Fibroblast of the conjunctiva (primary cell): ENCODE measurements at places on chromosomes 5 and 9.

- DNase-seq, result no peak
These were observed 43.8 kb upstream of the SUSD1 start for GRCh38 chr9:112218908-112219307.

DNA sequence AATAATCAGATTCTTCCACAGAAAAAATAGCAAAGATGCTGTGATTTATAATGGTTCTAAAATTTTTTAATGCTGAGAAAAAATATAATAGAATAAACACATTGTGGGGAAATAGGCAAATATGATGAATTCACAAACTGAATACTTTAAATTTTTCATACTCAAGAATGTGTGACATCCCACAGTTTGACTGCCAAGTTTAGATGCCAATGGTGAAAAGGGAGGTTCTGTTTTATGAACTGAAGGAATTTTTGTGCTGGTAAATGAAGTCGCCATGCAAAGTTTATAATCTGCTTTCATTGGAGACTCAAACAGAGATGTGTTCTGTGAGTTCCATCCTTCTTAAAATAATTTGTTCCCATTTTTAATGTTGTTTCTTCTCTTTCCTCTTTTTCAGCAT is 367.5 kb upstream of the ADAMTS16 start:
- DNase-seq, result no peak

DNA sequence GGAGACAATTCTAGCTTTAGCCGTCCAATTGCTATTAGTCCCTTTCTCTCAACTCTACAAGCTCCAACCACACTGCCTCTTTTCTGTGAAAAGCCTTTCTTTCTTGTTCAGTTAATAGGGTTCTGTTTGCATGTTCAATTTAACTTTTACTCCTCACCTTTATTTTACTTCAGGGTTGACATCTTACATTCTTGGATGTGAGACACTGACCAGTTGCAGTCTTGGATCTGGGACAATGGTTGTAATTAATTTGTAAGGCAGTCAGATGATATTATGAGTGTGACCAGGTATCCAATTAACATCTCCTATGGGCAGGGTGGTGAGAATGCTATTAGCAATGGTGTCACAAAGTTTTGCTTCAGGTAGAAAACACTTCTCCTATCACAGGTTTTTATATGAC is 774.5 kb downstream of the TLR4 start:
- DNase-seq, result no peak

DNA sequence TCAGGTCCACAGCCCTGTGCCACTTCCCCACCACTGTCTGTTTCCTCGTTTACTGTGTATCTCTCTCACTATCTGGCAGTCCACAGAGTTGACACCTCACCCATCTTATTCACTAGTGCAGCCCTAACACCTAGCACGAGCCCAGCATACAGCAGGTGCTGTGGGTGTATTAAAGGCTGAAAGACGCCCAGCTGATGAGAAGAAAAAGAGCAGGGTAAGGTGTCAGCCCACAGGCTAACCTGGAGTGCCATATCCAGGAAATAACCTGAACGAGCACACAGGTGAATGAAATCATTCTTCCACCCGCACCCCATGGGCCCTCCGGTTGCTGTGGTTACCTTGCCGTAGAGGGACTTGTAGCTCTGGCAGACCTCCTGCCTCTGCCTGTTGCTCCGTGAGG is 18.6 kb downstream of the ANXA6 start:
- DNase-seq, result no peak

DNA sequence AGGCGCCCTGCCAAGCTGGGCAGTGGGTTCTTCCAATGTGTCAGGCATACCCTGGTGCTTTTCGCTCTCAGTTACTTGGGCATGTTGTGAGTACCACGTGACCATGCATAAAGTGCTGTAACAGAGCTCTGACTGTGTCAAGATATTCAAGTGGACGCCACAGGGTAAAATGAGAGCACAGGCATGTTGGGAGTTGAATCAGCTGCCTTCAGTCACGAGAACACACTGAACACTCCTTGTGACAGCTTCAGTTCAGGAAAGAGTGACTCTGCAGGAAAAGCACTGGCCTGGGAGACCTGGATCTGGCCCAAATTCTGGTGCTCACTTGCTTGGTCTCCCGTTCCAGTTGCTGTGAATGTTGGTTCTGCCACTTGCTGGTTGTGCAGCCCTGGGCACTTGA is 5.1 kb downstream of the MLANA start:
- no peak for DNase-seq

- no peak for DNase-seq
These were observed 5.8 kb upstream of the NDST1 start for GRCh38 chr5:150502106-150502505.

GRCh38 chr5:90142541-90142940 is 267.0 kb downstream of the CETN3 start:
- DNase-seq, result no peak

DNA sequence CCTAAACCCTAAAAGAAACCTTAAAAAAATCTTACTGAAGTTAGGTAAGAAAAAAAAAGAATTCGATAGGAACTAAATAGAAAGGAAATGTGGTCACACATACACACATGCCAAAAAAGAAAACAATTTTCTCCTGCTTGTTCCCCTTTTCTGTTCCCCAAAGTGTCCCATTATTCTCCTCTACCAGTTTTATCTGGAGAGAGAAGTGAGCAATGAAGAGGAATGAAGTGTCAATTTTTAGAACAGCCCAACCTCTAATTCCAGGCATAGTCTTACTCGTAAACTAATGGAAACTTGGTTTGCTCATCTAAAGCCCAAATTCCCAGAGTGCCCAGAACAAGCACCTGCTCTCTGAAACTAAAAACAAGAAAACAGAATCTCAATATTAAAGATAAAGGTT is 26.1 kb downstream of the AP3B1 start:
- DNase-seq, result no peak

- DNase-seq, result no peak
These were observed 46.0 kb downstream of the CNOT6 start for GRCh38 chr5:180540050-180540694.

DNA sequence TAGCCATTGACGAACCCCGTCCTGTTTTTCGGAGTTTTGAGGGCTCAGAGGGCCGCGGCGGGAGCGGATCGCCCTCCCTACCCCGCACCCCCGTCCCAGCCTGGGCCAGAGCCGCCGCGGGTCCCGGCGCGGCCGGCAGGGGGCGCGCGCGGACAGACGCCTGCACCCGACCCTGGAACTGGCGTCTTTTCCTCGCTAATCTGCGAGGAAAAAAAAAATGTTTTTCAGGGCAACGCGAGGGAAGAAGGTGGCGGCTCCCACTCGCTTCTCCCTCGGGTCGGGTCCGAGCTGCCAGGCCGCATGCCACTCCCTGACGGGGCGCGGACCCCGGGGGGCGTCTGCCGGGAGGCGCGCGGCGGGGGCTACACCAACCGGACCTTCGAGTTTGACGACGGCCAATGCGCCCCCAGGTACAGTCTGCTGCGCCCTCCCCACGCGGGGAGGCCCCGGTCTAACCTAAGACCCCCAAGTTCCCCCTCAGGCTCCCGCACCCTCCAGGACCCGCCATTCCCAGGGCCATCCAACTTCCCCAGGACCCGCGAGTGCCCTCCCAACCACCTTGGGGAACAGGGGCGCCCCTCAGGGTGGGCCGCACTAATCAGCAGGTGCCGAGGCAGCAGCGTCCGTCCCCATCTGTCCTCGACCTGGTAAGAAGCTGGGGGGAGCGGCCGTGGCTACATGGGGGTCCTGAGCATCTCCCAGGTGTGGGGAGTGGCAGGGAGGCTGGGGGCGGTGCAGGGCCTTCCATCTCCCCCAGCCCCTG is at the start of gene KCNT1:
KCNT1 (plus strand) TSS at position 227 of the 763 bp plus-strand sequence; CDS start at position 301, 74 bp downstream.
- DNase-seq, result peak; percentile 2

GRCh38 chr9:127987103-127987614 is 6.4 kb upstream of the EEIG1 start:
- no peak for DNase-seq

DNA sequence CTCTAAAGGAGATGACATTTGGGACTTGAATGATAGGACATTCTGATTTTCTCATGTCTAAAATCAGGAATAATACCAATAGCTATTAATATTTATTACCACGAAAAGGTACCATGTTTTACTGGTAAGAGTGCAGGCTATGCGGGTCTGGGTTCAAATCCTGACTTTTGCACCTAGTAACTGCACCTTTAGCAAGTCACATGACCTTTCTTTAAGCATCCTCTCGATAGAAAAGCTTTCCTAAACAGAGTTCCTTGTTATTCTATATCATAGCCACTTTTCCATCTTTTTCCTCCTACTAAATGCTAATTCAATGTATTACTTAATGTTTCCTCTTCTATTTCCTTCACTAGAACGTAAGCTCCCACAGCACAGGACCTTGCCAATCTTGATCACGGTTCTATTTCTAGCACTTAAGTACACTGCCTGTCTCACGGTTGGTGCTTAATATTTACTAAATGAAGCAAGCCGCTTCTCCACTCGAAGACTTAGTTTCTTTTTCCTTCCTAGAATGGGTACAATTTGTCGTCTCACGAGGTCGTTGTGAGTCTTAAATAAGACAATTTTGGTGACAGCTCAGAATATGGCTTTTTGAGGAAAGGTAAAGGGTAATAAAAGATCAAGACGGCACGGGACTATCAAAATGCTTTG is 816 bp downstream of the RBM18 start:
- DNase-seq, result no peak

GRCh38 chr9:3608011-3608410 is 82.2 kb upstream of the RFX3 start:
- DNase-seq, result no peak

GRCh38 chr5:145887976-145888574 is 15.3 kb upstream of the GRXCR2 start:
- DNase-seq, result peak; percentile 47

- no peak for DNase-seq
These were observed 177.3 kb upstream of the DMAC1 start for GRCh38 chr9:7976856-7977255.

- DNase-seq, result no peak
These were observed 32.2 kb downstream of the NSA2 start for GRCh38 chr5:74798977-74799911.

DNA sequence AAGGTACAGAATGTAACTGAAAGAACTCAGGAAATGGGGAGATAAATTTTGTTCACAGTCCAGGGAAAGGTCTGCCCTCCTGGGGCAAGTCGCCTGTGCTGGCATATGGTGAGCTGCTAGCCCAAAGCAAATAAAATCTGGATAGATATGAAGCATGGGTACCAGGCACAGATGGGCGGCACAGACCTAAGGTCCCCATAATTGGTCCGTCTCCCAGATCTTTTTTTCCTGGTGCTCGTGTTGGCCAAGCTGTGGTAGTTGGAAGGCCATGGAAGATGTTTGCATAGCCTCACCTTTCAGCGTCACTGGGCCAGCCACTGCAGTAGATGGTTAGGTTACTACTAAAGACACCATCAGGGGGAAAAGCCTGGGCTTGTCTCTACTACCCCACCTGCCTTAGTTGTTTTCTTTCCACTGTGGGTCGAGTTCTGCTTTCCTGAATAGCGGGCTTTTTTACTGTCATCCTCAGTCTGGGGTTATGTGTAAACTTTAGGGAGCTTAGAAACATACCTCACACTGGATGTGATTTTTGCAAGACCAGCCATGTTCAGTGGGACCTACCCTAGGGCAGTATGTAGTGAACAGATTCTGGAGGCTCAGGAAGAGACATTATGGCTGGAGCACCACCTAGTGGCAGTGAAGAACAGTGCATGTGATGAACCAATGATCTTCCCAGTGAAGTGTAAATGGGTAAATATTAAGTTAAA is 24.2 kb upstream of the GLRX start:
- peak; percentile 75 for DNase-seq

DNA sequence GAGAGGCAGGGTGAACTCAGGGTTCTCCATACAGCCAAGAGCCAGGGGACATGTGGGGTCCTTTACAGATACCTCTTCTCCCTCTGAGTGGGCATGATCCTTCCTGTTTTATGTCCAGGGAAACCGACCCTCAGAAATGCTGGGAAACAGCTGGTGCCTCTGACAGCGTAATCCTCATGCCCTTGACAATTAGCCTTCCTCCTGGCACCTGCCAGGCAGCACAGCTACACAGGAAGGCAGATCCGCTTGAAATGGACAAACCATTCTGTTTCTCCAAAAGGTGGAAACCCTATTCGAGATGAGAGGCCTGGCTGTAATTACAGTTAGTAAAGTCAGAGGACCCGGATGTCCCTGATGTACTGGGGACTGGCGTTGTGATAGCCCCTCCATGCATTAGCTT is 7.2 kb downstream of the ERGIC1 start:
- DNase-seq, result no peak

GRCh38 chr9:121233906-121234831 is 32.5 kb upstream of the RAB14 start:
- no peak for DNase-seq

GRCh38 chr9:69236188-69236587 is 62.1 kb downstream of the TJP2 start:
- no peak for DNase-seq

- DNase-seq, result no peak
These were observed 23.4 kb downstream of the CPLX2 start for GRCh38 chr5:175894793-175895192.

DNA sequence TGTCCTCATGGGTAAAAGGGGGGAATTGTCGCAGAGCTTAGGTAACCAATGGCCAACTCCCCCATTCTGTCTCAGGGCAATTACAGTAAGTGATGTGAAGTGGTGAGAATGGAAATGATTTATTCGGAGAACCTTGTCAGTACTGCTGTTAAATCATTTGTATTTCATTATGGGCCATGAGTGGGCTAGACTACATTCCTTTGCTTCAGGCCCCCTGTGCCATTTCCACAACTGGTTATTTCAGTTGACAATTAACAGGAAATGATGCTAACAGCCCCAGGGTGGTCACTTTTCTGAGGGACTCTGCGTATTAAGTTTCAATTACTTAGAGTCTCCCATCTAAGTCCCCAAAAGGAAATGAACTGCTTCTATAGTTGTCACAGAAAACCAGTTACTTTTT is 653.7 kb downstream of the CCDC171 start:
- no peak for DNase-seq

- DNase-seq, result peak; percentile 71
These were observed 124.2 kb upstream of the TNPO1 start for GRCh38 chr5:72692231-72692637.

DNA sequence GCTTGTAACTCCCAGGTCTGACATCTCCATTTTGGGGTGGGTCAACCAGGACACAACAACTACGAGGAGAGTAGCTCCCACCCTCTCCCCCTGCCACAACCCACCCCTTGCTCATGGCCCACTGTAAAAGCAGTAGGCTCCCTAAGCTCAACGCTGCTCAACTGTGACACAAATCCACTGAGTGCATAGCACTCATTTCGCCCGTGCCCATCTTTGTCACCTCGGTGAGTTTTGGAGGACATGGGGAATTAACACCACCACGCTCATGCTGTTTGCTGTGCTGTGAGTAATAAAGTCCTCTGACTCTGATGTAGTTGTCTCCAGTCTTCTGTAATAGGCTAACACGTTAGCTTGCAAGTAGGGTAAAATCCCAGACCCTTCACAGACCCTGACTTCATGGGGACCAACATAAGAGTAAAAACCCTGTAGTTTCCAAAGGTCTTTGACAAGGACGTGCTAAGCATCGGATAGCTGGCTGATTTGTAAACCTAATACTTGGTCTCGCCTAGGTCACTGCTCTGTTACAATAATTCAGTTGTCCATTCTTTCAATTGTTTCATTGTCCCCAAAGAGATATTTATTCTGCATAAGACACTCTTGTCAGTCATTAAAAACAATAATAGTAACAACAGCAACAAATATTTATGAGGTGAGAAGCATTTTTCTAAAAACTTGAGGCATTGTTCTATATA is 7.7 kb downstream of the PLGRKT start:
- no peak for DNase-seq

GRCh38 chr9:120410925-120411501 is 169.0 kb downstream of the CDK5RAP2 start:
- DNase-seq, result no peak
